Activated CD8-positive, alpha-beta memory T cell treated with anti-CD3 and anti-CD28 coated beads for 4 hours (primary cell): ENCODE measurements at places on chromosomes 12 and 14.

DNA sequence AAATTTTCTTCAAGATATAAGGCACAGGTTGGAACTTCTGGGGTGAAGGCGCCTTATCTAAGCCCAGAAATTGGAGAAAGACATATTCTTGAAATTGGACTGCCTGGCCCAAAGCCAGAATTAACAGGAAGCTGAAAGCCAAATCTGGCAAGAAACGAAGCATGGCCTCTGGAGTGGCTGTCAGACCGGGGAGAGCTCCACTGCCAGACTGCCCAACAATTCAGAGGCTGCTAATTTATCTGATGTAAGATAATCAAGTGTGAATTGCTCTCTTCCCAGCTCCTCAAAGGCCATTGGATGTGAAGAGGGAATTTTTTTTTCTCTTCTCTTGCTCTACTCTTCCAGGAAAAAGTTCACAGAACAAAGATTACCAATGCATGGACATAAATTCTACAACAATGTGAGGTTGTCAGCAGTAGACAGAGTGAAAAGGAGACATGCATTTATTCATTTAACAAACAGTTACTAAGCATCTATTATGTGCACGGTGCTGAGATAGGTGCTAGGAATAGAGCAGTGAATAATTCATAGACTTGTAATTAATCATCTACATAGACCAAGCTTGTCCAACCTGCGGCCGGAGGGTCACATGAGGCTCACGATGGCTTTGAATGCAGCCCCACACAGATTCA lies at the start of gene GDF3:
Gene GDF3, minus strand, starts transcription at position 210 of the 632 bp plus-strand sequence. Its CDS starts 47 bp downstream, at position 163.
- no peak for DNase-seq

- DNase-seq, result no peak
These were observed 43.9 kb upstream of the TRAF3 start for GRCh38 chr14:102733326-102733725.

GRCh38 chr12:19045426-19045825 lies 84.1 kb upstream of the PLEKHA5 start:
- DNase-seq, result no peak

GRCh38 chr12:5459051-5459782 lies 27.3 kb downstream of the NTF3 start:
- DNase-seq, result no peak

- no peak for DNase-seq
These were observed 154.3 kb upstream of the CCND2 start for GRCh38 chr12:4119157-4119761.

DNA sequence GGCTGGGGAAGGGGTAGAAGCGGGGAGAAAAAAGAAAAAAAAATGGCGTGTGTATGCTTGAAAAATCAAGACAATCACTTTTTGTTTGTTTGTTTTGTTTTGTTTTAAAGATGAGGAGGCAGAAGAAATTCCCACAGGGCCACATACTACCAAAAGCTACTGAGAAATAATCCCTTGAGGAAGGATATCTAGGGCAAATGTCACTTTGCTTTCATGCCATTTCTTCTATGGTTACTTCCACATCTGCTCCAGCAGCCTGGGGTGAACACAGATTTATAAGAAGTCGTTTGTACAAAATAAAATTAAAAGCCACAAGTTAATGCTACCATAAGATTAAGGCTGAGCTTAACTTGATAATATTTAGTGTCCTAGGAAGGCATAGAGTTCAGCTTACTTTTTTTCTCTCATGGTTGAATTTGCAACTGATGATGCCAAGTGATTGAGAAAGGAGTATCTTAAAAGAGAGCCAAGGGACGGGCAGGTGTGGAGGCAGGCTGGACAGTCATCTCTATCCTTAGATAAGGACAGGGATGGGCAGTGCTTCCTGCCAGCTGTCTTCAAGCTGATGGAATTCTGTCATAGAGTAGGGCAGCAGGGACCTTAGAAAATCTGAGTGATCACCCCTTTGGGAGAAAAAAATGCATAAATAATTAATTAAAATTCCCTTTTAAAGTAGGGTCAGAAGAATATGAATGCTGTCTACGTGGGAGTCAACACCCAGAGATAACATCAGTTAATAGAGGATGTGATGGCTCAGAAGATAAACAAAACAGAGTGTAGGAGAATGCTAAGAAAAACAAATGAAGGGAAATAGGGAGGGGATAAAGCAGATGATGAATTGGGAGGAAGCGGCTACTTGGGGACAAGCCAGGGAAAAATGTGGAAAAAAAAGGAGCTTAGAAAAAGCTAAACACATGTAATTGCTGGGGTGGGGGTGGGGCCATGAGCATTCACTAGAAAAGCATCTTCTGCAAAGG lies 57.1 kb downstream of the DYRK2 start:
- no peak for DNase-seq

GRCh38 chr12:62291864-62292760 lies 31.9 kb downstream of the USP15 start:
- peak; percentile 13 for DNase-seq

- no peak for DNase-seq
These were observed 64.9 kb upstream of the PCED1B start for GRCh38 chr12:47014474-47014873.

- no peak for DNase-seq
These were observed 46.3 kb upstream of the LRTM2 start for GRCh38 chr12:1773937-1774655.

DNA sequence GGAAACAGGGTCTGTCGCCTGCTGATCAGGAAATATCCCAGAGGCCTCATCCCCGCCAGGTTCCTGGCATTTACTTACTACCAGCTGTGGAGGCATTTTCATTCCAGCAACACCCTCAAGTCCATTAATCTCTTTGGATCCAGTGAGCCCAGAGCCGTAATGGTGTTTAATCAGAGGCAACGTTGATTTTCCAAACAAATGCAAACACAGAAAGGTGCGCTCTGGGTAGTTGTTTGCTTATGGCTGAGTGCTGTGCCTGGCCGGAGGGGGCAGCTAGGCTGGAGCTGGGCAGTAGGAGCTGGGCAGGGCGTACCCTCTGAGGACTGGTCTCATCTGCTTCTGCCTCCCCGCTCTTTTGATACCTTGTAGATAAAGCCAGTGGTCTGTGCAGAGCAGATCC lies 110.6 kb downstream of the ADCK1 start:
- no peak for DNase-seq

DNA sequence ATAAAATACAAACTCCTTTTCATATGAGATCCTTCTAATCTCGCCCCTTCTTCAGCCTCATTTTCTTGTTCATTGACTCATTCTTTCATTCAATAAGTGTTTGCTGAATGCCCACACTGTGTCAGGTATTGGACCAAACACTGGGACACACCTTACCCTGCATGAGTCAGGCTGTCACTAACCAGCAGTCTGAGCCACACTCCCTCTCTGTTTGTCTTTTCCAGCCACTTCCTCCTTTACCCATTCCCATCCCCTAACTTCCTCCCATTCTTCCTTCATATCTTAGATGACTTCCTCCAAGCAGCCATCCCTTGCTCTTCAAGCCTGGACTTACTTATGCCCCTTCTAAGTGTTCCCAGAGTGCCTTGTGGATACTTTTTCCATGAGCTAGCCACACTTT lies 27.0 kb upstream of the HIF1A start:
- DNase-seq, result no peak

DNA sequence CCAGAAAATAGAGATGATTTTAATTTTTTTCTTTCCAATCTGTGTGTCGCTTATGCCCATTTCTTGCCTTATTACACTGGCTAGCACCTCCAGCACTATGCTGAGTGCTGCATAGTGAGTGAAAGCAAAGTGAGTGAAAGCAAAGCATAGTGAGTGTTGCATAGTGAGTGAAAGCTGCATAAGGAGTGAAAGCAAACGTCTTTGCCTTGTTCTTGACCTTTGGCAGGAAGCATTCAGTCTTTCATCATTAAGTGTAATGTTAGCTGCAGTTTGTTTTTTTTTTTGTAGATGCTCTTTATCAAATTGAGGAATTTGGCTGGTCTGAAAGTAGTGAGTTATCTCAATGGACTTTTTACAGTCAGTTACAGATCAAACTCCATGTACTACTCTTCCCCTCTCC lies 6.9 kb upstream of the CORO1C start:
- no peak for DNase-seq

- DNase-seq, result no peak
These were observed 92.1 kb downstream of the NINJ2 start for GRCh38 chr12:570921-571794.

- no peak for DNase-seq
These were observed 64.7 kb downstream of the RPS6KA5 start for GRCh38 chr14:90995785-90996184.

- DNase-seq, result no peak
These were observed 37.1 kb downstream of the CLIP1 start for GRCh38 chr12:122385171-122386016.

- no peak for DNase-seq
These were observed 209.2 kb downstream of the ALX1 start for GRCh38 chr12:85489194-85489593.

DNA sequence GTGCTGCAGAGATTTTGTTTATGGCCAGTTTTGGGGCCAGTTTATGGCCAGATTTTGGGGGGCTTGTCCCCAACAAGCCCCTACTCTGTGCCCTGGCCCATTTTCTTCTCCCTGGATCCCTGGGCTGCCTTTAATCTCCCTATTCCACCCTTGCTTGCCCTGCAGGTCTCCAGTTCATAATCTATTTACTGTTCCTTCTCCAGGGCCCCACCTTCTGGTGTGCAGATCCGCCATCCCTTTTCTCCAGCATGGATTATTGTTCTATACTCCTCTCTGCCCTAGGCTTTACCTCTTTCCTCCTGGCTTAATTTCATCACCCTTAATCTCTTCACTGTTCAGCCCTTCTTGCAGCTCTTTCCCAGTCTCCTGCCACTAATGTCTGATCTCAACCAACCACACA lies 26.0 kb upstream of the NUDT4 start:
- no peak for DNase-seq

- no peak for DNase-seq
These were observed 223.4 kb upstream of the AMIGO2 start for GRCh38 chr12:47303207-47303606.

DNA sequence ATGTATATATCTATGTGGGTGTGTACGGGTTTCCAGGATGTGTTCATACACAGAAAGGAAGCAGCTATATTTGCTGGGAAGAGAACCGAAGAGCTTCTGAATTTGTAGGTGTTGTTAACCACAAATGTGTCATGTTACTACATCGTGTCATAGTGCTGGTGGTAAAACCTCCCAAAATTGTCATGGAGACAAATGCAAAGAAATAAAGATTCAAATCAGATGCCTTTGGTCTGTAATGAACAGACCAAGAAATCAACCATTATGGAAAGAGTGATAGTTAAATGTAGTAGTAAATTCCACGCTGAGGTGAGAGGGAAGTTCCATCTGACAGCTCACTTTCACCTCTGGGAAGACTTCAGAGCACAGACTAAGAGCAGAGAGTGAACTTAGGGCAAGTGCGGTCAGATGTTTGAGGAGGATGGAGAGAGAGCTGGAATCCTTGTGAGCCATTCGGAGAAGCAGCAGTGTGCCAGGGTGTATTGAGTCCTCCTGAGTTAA lies 487.5 kb downstream of the TMEM121 start:
- DNase-seq, result no peak

DNA sequence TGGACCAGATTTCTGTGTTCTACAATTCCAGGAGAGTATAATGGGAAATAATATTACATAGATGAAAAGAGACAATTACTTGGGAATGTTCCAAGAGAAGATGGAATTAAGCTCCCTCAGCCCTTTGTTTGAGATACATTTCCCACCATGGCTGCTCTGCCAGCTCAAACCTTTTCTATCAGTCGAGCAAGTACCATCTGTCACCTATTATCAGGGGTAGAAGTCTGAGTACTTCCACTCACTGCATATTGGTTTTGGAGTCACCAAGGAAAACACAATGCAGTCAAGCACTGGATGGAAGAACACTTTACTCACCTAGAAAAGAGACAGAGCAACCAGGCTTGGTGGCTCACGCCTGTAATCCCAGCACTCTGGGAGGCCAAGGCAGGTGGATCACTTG lies 270.4 kb upstream of the FAR2 start:
- no peak for DNase-seq

GRCh38 chr12:4223273-4223845 lies 50.2 kb upstream of the CCND2 start:
- no peak for DNase-seq

DNA sequence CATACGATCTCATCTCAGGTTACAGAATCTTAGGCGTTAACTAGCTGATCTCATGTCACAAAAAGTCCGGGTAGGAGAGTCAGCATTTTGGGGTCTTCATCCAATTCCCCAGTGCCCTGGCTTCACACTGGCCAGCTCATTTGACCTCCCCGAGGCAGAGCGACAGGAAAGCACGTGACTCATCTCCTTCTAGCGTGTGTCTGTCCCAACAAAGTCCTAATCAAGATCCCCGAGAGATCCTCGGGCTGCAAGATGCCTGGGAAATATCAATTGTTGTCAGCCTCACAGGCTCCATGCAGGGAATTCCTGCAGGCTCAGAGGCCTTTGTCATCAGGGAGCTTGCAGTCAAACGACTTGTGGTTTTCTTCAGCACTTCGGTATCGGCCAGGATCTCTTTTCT lies 57.5 kb downstream of the ZNF664 start:
- DNase-seq, result no peak

GRCh38 chr12:28164644-28165275 lies 25.5 kb upstream of the CCDC91 start:
- no peak for DNase-seq

GRCh38 chr14:61253064-61253738 lies 27.9 kb downstream of the TMEM30B start:
- no peak for DNase-seq

GRCh38 chr12:94269316-94269999 lies 121.1 kb downstream of the PLXNC1 start:
- no peak for DNase-seq

DNA sequence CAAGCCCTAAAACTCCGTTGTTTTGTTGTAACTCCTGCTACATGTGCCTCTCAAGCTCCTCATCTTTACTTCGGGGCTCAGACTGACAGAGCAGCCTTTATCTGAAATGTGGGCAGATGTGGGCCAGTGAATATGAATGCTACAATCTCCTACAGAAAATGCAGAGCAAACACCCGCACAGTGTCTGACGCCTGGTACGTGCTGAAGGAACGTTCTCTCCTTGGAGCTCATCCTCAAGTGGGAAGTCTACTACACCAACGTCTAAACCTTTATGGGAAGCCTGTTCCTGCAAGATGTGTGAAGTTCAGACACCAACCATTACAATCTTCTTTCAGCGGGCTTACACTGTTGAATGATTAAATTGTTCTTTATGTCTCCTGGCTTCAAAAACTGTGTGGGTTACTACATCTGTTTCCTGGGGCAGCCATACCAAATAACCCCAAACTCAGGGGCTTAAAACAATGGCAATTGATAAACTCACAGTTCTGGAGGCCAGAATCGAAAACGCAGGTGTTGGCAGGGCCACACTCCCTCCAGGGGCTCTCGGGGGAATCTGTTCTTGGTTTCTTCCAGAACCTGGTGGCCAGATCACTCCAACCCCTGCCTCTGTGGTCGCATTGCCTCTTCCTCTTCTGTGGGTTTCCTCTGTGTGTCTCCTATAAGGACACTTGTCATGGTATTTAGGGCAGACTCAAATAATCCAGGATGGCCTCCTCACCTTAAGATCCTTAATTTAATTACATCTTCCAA lies 179.7 kb upstream of the PLXNC1 start:
- DNase-seq, result no peak

- no peak for DNase-seq
These were observed 242.0 kb downstream of the BMP4 start for GRCh38 chr14:53714495-53715192.
